ENCODE measurements at places on chromosomes 1 and 21.

GRCh38 chr1:234069760-234070159 is 165.3 kb downstream of the SLC35F3 start:
- no peak for DNase-seq

DNA sequence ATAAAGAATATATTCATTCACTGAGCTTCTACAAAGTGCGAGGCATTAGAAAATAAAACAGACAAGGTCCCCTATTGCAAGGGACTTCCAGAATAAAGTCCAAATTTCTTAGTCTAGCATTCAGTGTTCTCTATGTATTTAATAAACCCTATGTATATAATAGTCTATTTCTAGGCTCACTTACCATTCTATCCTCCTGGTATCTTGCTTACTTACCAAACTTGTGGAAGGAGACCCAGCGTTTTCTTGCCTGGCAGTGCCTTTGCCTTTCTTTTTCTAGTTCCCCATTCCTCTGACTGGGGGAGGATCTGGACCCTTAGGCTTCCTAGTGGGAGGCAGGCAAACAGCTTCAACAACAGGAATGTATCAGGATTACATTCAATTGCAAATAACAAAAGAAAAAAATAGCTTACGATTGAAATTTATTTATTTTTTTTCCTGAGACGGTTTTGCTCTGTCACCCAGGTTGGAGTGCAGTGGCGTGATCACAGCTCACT is 690 bp upstream of the RNF19B start:
- no peak for DNase-seq

GRCh38 chr1:244050014-244050834 is 859 bp upstream of the ZBTB18 start:
- no peak for DNase-seq

GRCh38 chr1:50979937-50980336 is 9.9 kb downstream of the CDKN2C start:
- DNase-seq: no peak

- DNase-seq: no peak
Observed at GRCh38 chr21:38688068-38688467, 117.7 kb upstream of the ETS2 start.

- DNase-seq: no peak
Observed at GRCh38 chr1:183356534-183357182, 61.5 kb downstream of the NMNAT2 start.

- no peak for DNase-seq
Observed at GRCh38 chr21:42230636-42231035, 11.7 kb downstream of the ABCG1 start.

- DNase-seq: no peak
Observed at GRCh38 chr1:84912726-84913554, 19.9 kb upstream of the LPAR3 start.

GRCh38 chr1:185094761-185095160 is 49.4 kb downstream of the RNF2 start:
- DNase-seq: no peak

GRCh38 chr1:52098139-52098871 is 42.2 kb downstream of the BTF3L4 start:
- DNase-seq: no peak

- no peak for DNase-seq
Observed at GRCh38 chr1:18118078-18118477, 10.5 kb downstream of the IGSF21 start.

GRCh38 chr1:84957966-84958365 is 38.9 kb downstream of the MCOLN2 start:
- no peak for DNase-seq

DNA sequence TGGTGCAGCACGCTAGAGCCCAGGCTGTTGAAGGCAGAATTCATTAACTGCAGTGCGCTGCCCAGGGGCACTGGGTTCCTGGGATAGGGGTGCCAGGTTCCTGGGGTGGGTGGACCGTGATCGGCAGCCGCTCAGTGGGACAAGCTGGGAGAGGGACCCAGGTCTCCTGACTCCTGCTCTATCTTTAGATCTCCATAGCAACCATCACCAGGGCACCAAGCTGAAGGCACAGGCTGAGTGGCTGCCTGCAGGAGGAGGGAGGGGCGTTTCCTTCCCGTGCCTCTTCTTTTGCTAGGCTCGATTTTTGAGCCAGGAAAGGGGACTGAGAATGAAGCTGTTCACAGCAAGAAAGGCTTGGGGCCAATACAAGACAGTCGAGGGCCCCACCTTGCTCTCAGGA is 20.9 kb upstream of the CDCP2 start:
- DNase-seq: no peak

GRCh38 chr1:182725259-182726255 is 41.2 kb upstream of the RGS8 start:
- DNase-seq: no peak
